ENCODE measurements at places on chromosomes 11 and 22.

DNA sequence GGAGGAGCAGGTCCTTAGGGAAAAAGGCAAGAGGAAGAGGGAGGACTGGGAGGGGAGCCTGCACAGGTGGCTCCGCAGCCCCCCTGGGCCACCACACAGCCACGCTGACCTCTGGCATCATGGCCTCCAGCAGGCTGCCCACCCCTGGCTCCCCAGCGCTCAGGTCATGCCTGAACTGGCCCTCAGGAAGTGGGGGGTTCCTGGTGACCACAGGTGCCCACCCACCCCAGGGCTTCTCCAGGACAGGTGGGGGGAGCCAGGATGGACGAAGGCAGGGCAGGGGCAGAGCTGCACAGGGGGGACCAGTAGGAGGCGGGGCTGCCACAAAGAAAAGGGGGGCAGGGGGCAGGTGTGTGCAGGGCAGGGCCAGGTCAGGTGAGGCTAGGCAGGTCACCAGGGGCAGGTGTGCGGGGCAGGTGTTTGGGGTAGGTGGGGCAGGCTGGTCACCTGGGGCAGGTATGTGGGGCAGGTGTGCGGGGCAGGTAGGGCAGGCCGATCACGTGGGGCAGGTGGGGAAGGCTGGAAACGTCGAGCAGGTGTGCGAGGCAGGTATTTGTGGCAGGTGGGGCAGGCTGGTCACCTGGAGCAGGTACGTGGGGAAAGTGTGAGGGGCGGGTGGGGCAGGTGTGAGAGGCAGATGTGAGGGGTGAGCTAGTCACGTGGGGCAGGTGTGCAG is 997 bp downstream of the DEAF1 start:
- DNase-seq, result no peak

DNA sequence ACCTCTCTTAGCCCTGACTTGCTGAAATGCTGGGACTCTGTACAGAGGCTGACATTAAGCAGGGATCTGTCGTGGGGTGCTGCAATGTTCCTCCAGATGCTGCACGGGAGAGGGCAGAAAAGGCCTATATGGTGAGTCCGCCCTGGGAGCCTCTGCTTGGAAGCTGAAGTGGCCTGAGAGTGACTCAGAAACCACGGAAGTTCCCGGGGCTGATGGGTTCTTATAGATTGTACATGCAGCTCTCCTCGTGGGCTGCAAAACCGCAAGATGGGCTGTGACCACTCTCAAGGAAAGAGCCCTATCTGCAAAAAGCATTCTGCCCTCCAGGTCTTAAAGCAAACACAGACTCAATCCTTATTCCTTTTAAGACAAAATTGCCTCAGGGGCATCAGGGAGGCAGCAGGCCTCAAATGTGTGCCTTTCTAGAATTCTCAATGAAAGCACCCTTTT is 5.8 kb upstream of the SLC43A3 start:
- peak; percentile 99 for DNase-seq

DNA sequence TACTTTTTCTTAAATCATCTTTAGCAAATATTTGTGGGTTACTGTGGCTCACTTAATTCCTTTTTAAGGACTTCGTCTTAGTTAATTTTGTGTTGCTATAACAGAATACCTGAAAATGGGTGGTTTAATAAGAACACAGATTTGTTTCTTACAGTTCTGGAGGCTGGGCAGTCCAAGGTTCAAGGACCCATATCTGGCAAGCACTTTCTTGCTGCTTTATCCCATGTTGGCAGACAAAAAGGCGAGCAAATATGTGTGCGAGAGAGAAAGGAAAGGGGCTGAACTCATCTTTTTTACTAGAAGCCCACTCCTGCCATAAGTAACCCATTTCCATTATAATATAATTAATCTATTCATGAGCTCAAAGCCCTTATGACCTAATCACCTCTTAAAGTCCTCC is 246.2 kb downstream of the GRM5 start:
- DNase-seq, result no peak

DNA sequence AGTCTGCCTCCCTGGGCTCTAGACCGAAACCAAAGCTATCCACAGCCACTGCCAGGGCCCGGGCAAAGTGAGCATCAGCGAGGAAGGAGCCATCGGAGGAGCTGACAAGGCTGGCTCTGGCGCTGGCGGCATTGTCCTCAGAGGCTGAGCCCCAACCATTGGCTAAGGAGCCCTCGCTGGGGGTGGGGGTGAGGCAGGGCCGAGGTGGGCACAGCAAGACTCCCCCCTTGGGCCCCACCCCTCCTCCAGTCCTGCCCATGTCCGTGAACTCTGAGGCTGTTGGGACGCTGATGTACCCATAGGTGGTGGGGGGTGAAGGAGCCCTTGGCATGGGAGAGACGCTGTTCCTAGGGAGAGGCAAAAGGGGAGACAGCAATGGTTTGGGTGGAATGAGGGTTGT is 11.2 kb downstream of the ROBO4 start:
- no peak for DNase-seq

GRCh38 chr11:83252941-83253340 is 33.2 kb downstream of the CCDC90B start:
- DNase-seq, result no peak

DNA sequence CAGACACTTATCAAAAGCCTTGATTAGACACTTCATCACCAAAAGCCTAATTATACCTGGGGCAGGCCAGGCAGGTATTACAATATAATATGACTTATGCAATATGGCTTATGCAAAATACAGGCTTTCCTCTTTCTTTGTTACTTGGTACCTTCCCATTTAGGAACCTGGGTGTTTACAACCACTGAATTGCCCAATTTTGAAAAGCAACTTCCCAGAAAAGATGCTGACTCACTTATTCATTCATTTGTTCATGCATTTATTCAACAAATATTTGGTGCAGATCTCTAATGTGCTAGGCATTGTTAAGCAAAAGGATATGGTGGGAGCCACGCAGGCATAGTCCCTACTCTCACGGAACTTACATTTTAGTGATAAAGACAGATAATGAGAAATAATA is 13.6 kb upstream of the JAML start:
- DNase-seq, result no peak

- peak; percentile 6 for DNase-seq
Measured at GRCh38 chr22:45934659-45935341, 42.2 kb downstream of the WNT7B start.
